ENCODE measurements at places on chromosomes 3 and 15.

DNA sequence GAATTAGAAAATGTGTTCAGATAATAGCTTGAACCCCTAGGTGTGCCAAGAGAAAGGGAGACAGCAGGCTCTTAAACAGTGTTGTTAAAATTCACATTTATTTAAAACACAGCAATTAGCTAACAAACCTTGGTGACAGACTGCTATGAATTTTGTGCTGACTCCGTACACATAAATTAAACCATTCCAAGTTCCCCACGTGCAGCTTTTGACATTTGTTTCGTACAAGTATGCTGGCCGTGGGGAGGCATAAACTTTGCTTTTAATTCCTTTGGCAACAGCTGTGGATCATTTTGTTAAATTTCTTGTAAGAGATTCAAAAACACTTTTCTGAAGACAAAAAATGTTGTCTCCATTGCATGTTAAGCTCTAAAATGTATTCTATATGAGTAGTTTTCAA, 465.3 kb downstream of the FGF12 start:
- DNase-seq, result no peak

DNA sequence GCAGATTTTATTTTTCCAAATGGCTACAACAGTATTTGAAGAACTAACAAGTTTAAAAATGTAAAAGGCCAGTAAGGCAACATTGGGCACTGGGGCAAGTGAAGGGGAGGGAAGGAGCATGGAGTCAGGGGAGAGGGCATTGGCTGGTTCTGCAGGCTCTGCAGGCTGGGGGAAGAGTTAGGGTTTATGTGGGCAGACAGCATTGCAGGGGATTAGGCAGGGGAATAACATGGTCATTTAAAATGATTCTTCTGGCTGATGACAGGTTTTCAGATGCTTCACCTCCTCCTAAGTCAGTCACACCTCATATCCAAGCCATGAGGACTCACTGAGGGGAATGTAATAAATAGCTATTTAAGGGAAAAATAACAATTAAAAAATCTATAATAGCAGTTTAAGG, 52.6 kb downstream of the BTD start:
- no peak for DNase-seq

DNA sequence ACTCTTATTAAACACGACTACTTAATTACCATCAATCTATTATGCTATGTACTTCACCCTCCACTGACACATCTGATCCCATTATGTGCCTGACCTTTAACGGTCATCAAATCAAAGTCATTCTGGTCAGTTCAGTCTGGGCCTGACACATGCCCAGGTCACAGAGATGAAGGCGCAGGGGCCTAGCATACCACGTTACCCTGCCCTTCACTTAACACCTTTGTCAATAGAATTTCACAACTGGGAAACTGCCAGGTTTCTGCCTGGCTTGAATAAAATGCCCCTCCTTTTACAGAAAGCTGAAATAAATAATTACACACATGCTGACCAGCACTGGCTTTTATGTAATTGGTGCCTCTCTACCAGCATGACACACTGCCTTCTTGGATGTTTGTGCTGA, 39.5 kb downstream of the MECOM start:
- no peak for DNase-seq

GRCh38 chr3:123559040-123559861, 25.6 kb downstream of the HACD2 start:
- no peak for DNase-seq

DNA sequence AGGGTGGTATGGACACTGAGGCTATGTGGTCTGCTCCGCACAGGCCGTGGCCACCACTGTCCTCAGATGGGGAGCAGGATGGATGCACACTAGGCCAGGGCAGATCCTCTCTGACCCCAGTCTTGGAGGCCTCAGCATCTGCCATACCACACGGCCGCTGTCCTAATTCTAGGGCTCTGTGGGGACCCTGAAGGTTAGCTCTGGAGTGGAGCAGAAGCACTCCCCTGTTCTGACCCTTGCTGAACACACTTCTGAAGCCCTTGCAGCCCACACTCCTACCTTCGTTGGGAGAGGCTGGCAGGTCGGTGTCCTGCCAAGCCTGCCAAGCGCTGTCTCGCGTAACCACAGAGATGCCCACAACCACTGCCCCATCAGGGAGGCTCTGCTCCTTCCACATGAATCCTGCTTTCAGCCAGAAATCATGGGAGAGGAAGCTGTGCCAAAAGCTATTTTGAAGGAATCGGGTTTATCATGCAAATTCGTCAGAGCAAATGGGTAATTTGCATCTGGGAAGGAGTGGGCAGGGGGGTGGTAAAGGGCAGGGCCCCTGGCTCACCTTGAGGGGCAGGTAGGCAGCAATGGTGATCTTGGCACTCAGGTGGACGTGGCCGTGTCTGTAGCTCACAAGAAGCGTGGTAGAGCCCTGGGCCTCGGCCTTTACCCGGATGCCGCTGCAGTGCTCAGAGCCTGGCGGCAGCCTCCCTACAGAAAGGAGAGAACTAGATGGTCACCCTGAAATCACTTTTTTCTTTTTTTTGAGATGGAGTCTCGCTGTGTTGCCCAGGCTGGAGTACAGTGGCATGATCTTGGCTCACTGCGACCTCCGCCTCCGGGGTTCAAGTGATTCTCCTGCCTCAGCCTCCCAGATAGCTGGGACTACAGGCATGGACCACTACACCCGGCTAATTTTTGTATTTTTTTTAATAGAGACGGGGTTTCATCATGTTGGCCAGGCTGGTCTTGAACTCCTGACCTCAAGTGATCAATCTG, 54.4 kb downstream of the NUP210 start:
- DNase-seq, result no peak

DNA sequence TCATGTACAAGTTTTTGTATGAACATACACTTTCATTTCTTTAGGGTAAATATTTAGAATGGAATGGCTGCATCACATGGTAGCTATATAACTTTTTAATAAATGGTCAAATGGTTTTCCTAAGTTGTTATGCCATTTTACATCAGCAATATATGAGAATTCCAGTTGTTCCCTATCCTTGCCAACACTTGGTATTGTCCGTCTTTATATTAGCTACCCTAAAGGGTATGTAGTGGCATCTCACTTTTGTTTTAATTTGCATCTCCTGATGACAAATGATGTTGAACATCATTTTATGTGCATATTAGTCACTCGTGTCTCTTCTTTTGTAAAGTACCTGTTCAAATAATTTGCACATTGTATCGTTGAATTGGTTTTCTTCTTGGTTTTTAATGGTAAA, 2.5 kb upstream of the MUC13 start:
- DNase-seq, result no peak
